ENCODE measurements at places on chromosomes 4 and X.

DNA sequence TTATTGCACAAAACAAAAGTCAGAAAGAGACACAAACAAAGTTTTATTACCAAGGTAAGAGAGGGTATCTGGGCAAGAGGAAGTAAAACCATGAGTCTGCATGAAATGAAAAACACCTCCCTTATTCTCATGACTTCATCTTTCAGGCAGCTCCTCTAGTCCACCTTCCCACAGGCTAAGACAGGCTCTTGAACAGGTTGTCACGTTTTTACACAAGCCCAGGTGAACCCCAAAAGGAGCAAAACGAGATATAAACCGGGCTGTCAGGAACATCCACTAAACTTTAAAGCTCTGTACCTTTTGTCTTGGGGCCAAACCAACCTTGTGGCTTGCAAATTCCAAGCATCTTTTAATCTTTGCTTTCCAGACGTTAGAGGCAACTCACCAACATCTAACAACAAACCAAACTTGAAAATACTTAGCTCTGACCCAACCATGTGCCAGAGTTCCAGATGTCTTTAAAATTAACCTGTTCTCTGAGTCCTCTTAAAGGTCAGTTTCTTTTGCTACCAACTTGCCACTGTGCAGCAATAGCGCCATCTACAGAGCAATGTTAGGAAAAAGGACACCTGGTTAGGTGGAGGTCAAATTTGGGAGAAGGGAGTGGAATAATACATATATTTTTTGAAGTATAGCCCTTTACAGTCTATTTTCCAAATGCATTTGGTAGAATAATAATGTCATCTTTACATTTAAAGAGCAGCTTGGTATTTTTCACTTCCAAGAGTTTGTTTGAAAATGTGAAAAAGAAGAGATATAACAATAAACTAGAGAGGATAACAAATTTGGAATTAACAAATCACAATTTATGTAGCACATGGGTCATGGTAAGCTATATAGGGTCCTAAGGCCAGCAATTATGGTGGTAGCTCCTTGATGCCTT is 73.1 kb downstream of the QRFPR start:
- peak; percentile 19 for DNase-seq

GRCh38 chr4:177937041-177937440 is 494.8 kb upstream of the AGA start:
- DNase-seq = no peak

GRCh38 chr4:107600983-107601382 is 119.1 kb downstream of the PAPSS1 start:
- no peak for DNase-seq

DNA sequence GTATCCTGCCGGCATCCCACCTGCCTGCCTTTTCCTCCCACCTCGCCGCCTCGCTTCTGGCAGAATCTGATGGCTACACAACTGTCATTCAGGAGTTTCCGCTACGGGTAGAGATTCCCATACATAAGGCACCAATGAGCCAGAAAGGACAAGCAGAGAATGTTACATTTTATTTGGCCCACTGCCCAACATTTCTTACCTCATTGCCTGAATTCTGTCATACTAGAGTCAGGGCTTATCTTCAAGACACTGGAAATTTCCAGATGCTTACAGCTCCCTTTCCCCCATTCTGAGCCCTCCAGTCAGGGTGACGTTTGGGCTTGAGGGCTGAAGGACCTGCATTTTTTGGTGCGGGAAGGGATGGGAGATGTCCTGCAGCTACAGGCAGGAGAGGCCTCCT is 113.0 kb downstream of the NHS start:
- DNase-seq = no peak

GRCh38 chr4:707929-708630 is 2.4 kb downstream of the PCGF3 start:
- no peak for DNase-seq

DNA sequence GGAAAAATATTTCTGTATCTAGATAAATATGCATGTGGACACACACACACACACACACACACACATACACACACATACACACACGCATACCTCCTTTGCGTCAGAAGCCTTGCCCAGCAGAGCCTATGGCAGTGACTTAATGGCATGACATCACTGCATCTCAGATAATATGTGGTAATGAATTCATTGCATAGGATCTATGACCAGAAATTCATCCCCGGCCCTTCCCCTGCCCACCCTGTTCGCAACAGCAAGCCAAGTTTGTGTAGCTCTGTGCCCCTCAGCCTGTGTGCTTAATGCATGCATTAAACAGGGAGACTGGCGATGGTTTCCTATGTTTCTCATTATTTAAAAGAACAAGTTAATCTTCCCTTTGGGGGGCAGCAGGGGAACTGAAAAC is 120.7 kb downstream of the NKX6-1 start:
- no peak for DNase-seq

DNA sequence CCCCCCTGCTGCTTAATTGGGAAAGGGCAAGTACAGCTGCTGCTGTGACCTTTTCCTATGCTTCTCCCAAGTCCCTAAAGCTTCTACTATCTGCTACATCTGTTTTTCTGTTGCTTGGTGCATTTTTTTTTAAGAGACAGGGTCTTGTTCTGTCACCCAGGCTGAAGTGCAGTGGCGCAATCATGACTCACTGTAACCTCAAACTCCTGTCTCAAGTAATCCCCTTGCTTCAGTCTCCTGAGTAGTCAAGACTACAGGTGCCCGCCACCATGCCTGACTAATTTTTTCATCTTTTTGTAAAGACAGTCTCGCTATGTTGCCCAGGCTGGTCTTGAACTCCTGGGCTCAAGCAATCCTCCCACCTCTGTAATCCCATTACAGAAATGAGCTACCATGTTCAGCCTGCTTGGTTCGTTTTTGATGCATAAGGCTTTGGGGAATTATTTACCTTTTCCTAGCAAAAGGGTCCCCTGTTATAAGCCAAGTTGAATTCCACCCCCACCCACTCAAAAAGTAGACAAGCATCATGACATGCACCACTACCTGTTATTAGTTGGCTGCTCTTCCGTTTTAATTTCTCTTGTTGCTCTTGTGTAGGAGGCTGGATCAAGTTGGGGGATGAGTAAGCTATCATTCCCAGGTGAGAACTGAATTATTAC is 39.6 kb downstream of the DGKK start:
- DNase-seq = no peak

DNA sequence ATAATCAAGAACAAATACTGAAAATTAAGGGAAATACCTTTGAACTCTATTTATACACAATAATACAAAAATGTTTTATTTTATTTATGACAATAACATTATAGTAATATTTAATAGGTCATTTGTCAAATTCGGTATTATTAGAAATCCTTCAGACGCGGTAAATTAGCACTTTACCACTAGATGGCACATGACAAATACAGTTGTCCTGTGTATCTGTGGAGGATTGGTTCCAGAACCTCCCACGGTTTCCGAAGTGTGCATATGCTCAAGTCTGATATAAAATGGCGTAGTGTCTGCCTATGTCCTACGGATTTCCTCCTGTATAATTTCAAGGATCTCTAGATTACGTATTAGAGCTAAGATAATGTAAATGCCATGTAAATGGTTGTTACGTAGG is 8.1 kb upstream of the LINC00632 start:
- DNase-seq = no peak

DNA sequence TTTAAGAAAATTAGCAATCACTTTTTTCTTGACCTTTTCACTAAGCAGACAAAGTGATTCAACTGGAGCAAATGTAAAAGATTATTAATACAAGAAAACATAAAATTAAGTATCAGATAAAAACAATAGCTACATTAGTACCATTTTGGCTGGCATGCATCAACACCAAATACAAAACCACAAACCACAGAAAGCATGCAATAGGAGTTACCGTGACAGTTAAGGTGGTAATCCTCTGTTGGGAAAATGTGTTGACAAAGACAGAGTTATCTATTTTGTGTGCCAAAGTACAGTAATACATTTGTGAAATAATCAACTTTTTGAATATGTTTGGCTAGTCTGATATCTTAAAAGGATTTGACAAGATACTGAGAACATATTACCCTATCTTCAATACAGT is 89.8 kb upstream of the ETNPPL start:
- no peak for DNase-seq

- no peak for DNase-seq
Observed at GRCh38 chrX:109036624-109037023, 300.3 kb upstream of the IRS4 start.

- no peak for DNase-seq
Observed at GRCh38 chr4:158722291-158722916, 792 bp downstream of the PPID start.

DNA sequence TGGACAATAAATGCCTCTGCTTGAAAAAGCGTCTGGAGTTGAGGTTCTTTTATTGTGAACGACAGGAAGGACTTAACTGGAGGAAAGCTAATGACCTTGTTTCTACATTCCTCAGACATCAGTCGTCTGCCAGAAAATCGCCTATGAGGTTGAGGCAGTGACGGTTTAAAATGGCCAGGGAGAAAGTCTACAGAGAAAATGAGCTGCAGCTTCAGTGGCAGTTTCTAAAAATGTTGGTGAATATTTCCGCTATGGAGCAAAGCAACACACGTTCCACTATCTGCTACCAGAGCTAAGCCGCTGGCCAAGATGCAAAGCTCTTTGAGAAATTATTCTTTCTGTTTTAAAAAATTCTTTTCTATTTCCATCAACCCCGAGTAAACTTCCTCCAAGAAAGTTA is 116.9 kb upstream of the GALNT7 start:
- DNase-seq = no peak

DNA sequence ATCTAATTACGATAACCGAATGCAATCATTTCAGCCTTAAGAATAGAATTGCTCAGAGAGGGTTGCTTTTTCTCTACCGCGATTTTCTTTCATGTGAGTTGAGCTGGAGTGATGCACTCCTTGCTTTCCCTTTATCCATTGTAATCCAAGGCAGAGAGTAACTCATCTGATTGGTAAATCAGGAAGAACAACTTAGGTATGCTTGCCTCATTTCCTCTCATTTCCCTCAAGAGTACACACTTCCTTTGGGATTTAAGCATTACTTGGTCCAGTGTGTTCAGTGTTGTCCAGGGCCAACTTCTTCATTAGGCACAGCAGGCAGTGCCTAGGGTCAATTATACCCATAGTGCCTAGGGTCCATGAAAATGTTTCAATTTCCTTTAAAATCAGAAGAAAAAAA is 15.7 kb upstream of the N4BP2 start:
- DNase-seq = no peak

DNA sequence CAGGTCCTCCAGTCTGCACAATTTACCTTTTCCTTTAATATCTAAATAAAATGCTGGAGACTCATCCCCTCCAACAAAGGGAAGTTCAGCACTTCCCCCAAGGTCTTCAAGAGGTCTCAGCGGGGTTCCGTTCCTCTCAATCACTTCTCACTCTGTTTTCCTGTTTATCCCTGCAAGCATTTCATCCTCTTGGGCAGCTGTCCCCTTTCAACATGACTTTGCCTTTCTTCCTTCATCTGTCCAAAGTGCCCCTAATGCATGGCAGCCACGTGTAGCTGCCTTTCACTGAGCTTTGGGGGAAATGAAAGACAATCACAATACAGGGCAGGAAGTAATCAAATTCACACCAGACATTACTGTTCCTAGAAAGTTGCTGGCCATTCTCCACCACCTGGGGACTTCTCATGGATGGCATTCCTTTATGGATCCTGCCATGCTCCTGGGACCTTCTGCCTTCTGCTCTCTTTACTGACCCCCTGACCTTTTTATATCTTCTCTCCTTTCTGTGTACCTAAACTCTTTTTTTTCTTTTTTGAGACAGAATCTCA is 79.7 kb upstream of the USP9X start:
- DNase-seq = no peak

GRCh38 chr4:171478181-171478580 is 335.0 kb upstream of the GALNTL6 start:
- DNase-seq = no peak

DNA sequence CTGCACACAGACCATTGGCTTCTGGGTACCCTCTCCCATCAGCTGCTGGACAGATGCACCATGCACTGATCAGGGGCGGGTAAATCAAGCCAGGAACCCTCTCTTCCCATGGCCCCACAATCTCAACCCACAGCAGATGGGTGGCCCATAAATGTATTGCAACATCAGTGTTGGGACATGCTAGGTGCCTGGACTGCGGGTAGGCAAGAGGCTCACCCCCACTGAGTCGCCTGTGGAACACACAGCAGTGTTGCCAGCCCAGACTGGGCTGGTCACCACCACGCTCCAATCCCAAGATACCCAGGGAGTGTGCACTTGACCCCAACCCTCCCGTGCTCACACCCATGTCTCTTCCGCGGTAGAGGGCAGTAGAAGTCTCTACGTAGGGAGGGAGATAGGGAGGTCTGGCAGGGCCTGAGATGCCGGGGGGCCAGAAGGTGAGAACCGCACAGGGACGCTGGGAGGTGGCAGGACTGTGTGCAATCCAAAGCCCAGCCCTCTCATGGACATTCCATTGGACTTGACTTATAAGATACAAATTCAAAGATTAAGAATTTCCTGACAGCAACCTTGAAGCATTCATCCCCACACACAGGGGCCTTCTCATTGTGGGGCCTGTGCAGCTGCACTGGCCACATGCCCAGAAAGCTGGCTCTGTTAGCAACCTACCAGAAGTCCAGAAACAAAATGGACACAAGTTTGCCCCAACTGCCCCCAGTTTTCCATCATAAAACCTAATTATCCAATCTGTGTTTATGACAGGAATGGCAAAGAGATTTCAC is 183.7 kb downstream of the NSUN7 start:
- no peak for DNase-seq

GRCh38 chr4:16116493-16116990 is 32.7 kb upstream of the PROM1 start:
- no peak for DNase-seq

GRCh38 chr4:114077610-114078009 is 98.2 kb upstream of the ARSJ start:
- no peak for DNase-seq

GRCh38 chrX:111511477-111511876 is at the start of gene SERTM2:
TSS of gene SERTM2 (plus strand) at chrX:111511645. CDS start at chrX:111518858, 7,213 bp downstream.
- no peak for DNase-seq

DNA sequence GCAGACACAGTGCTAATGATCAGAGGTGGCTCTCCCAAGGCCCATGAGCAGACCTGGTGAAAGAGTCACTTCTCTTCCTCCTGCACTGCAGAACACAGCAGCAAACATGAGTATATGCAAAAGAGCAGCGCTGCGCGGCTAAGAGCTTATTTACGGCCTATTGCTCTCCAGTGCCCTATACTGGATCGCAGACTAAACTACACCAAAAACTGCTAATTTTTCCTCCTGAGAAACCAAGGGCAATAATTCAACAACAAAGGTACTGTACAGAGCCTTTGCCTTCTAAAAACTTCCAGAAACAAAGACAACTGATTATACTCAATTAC is 702.5 kb downstream of the ARAP2 start:
- no peak for DNase-seq

DNA sequence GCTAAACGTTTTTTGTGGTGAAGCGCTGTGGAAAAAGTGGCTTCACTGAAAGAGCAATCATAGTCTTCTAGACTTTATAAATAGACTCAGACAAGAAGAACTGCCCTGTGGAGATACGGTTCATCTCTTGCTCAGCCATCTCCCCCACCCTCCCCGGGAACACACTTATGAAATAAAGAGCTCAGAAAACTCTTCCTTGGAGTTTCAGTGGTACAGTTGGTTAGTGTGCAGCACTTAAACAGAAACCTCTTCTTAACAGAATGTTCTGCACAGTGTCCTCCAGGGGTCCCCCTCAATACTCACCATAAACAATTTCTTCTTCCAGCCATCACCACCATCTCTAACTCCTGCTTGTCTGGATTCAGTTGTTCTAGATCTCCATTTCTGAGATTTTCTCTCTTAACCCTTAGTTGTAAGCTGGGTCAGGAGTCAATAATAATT is 313.0 kb downstream of the ARHGAP10 start:
- no peak for DNase-seq
